Stimulated activated CD8-positive, alpha-beta memory T cell treated with anti-CD3 and anti-CD28 coated beads, Interleukin-15, amount 100 ng/mL, for 24 hours (primary cell): ENCODE measurements at places on chromosomes 7 and 10.

GRCh38 chr10:2985729-2986232, 81.6 kb upstream of the PFKP start:
- DNase-seq: no peak

DNA sequence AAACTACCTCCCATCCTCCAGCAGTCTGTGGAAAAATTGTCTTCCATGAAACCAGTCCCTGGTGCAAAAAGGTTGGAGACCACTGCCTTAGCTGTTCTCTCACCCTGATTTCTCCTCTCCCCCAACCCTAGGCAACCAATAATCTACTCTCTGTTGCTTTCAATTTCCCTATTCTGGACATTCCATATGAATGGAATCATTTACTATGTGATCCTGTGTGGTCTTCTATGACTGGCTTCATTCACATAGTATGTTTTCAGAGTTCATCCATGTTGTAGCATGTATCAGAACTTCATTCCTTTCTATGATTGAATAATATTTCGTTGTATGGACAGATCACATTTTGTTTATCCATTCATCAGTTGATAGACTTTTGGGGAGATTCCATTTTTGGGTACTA, 38.3 kb upstream of the DLG5 start:
- DNase-seq: no peak

- no peak for DNase-seq
These were observed 465.1 kb downstream of the ATRNL1 start for GRCh38 chr10:115558252-115558651.

DNA sequence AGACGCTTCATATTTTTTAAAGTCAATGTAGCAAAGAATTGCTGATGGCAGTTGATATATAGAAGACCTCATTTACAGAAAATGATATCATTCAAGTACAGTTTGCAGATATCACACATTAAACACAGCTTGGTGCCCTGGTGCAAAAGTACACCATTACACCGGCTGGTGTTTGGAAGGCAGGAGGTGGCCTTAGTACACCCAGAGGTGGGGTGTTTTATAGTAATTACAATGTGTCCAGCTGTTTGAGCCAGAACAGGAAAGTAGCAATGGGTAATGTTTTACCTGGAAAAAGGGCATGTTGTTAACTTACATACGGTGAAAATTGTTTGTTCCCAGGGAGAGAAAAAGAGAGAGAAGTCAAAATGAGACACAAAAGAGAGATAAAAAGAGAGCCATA, 103.0 kb upstream of the YAE1 start:
- DNase-seq: no peak

DNA sequence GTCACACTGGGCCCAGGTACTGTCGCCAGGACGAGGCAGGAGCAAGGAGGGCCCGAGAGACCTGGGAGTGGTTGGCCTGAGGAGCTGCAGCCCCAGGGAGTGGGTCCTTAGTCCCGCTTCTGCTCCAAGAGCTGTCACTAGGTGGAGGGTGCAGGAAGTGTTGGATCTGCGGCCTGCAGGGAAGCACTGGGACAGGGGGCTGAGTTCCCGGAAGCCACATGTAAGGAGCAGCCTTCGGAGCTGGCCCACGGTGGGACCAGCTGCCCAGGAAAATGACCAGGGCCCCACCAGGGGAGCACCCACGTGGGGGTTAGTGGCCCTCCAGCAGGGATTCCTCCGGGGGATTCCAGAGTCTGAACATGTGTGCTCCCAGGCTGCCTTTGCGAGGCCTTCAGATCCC, 9.2 kb upstream of the AQP1 start:
- DNase-seq: no peak

DNA sequence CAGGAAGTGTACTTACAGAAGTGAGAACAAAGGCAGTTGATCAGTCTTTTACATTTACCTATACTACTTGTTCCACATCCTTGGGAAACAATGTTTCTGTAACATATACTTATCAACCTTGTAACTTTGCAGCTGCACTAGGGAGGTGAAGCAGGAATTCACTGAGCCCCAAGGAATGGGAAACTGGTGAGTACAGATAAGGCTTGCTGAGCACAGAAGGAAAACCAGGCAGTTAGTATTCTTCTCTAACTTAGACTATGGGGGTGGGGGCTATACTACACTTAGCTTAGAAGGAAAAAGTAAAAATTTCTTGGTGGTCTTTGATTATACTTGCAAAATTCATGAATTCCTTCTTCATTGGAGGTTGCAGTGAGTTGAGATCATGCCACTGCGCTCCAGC, 6.9 kb upstream of the ZNF33A start:
- no peak for DNase-seq

- no peak for DNase-seq
These were observed 141.5 kb upstream of the EEPD1 start for GRCh38 chr7:36011588-36011965.

DNA sequence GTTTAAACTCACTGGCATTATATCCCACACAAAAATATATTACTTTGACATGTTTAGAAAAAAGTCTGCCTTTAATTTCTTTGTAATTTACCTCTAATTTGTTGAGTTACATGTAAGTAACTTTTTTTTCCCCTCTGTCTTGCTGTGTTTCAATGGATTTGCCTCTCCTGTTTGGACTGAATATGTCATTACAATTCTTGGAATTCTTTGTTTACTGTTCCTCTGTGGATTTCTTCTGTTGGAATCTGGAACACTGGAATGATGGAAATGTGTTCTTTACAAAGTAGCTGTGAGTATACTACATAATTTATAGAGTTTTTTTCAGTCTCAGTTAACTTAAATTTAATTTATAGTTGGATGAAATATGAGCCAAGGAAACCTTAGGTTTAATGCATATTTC, 30.4 kb downstream of the SEPTIN7 start:
- no peak for DNase-seq

DNA sequence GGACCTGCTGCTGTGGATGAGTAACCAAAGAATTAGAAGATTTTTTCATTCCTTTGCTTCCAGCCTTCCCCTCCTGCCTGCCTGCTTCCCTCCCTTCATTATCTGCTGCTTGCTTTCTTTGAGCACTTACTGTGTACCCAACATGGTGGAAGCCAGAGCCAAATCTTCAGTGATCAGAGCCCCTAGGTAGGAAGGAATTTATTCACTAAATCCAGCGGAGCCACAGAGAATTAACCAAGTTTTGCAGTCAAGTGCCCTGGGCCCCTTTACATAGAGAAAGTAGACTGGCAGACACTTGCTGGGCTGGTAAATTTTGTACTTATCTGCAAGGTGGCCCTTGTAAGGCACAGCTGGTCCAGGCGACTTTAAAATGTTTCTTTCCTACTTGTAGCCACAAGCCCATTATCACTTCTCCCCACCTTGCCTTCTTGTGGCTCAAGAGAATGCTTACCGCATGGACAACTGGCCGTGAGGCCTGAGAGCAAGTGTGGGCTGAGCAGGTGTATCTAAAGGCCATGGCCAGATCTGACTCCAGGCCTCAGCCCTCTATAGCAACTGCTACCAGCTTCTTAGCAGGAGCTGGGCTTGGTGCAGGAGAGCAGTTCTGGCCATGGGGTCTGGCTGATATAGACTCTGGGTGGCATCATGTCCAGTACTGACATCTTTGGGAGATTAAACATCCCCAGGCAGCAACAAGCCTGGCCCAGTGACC, 11.1 kb downstream of the UNC5B start:
- no peak for DNase-seq

- DNase-seq: no peak
These were observed 24.7 kb downstream of the PNLIPRP3 start for GRCh38 chr10:116452338-116452720.

DNA sequence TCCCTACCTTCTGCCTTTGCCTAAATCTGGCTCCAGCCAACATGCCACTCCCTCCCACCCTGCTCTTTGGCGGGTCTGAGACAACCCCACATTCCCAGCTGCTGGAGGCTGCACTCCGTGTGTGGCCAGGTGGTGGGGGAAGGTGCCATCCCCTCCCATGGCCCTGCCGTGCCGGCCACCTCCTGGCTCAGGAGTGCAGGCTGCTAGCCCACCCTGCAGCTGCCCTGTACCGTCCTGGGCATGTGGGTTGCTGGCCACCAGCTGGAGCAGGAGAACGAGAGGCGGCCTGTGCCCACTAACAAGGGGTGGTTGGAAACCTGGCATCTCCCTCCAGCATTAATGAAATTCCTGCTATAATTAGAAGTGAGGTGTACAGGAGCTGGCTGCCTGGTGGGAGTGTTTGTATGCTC, 97.6 kb downstream of the ZMIZ1 start:
- DNase-seq: no peak

GRCh38 chr7:108000875-108001763, 1.8 kb downstream of the LAMB1 start:
- no peak for DNase-seq

GRCh38 chr7:122719010-122719578, 16.4 kb upstream of the RNF148 start:
- DNase-seq: no peak

DNA sequence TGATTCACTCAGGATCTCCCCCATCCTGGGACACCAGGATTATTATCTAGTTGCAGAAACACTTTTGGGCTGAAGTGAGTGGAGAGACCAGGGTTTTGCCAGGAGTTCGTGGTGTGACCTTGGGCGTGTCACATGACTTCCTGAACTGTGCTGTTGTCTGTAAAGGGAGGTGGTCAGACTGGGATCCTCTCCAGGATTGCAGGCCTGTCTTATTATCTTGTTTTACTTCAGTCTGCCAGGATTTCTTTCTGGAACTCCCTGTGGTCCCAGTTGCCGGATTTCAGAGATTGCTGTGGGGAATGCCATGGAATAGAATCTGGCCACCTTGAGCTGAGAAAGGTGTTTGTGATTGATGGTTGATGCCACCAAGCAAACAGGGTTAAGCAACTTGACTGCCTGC, 35.8 kb downstream of the CRCP start:
- DNase-seq: no peak

DNA sequence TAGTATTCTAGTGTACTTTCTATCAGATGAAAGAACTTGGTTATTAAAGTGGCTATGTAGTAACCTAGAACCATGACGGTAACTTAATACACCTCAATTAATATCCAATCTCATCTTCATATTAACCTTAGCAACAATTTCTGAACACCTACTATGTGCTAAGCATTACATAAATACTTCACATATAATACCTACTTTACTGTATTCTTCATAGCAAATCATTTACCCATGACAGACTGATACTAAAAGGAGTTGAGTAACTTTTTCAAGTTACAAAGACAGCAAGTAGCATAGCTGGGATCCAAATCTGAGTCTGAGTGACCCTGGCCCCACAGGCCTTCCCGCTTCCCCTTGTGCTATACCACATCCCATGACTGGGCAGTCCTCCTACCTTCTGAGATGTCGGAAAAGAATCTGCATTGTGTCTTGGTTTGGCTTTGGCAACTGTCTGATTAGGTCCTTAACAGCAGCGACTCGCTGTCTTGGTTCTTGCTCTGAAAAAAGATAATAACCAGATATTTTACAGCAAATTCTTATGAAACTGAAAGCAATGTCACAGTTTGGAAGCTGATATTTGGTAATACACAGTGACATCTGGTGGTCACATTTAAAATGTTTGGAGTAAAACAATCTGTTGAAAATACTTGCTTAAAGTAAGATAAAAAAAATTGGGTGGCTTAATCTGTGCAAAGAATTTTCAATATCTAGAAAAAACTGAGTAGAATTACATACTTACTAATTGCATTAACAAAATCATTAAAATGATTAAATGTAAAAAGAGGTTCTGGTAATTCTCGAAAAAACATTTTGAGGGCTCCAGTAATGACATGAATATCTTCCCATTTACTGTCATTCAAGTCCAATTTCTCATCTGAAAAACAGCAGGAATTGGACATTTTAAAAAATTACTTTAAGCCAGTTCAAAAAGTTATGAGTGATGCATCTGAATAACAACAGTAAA, 120.1 kb downstream of the ARHGAP12 start:
- DNase-seq: no peak

- DNase-seq: no peak
These were observed 495.5 kb upstream of the C7orf33 start for GRCh38 chr7:148095066-148095465.

DNA sequence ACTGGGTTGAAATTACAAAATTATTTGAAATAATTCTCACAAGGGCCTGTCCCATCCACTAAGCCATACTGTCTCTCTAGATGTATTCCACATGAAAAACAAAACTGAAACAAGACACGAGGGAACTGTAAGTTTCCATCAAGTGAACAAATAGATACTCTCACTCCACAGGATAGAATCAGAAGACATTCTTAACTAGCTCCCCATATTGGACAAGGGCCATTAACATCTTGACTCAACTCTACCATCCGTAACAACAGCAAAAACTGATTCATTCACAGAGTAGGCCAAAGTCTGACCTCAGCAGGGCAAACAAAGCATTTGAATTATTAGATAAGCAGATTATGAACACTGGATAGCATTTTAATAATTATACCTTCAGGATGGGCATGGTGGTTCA, 29.1 kb downstream of the UBE2H start:
- DNase-seq: no peak
